ENCODE measurements at places on chromosomes 1 and 21.

- no peak for DNase-seq
These were observed 115.4 kb upstream of the HOOK1 start for GRCh38 chr1:59699227-59699847.

DNA sequence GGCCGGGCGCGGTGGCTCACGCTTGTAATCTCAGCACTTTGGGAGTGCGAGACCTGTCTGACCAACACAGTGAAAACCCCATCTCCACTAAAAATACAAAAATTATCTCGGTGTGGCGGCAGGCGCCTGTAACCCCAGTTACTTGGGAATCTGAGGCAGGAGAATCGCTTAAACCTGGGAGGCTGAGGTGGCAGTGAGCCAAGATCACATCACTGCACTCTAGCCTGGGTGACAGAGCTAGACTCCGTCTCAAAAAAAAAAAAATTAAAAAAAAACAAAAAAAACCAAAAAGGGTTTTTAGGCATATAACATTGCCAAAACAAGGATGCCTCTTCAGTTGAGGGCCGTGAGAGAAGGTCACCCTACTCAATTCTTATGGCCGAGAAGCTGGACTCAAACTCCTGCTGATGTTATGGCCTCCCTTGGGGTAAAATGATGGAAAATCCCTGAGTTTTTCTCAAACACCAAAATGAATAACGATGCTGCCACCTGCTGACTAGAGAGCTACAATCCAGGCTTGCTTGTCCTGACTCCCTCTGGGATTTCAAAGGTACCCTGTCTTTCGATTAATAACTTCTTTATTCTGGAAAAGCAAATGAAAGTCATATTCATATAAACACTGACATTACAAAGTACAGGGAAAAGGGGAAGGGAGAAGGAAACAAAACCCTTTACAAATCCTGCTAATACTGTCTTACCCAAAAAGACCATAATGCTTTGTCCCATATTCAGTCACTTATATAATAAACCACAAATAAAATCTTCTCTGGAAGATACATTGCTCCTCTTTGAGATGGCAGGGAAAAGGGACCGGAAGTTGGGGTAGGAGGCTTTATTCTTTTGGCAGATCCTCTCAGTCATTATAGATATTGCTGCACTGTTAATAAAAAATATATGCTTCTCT, 10.7 kb downstream of the RAB42 start:
- no peak for DNase-seq

GRCh38 chr1:2205191-2205952, 10.8 kb upstream of the FAAP20 start:
- peak; percentile 90 for DNase-seq

DNA sequence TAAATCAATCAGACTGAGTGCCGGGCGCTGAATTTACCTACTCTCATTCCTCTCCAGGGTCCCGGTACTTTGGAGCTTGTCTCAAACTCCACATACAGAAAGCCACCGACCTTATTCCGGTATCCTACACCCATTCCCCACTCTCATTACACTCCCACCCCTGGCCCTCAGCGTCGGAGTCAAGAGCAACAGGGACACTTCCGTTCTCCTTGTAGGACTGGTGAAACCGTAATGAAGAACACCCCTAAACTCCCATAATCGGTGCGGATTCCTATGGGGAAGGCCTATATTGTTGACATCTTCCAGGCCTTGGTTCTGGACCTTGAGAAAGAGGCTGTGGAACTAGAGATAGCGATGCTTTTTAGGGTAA, 798 bp downstream of the ZBED6 start:
- DNase-seq: no peak

GRCh38 chr1:84687714-84688462, 2.4 kb downstream of the SSX2IP start:
- DNase-seq: no peak

DNA sequence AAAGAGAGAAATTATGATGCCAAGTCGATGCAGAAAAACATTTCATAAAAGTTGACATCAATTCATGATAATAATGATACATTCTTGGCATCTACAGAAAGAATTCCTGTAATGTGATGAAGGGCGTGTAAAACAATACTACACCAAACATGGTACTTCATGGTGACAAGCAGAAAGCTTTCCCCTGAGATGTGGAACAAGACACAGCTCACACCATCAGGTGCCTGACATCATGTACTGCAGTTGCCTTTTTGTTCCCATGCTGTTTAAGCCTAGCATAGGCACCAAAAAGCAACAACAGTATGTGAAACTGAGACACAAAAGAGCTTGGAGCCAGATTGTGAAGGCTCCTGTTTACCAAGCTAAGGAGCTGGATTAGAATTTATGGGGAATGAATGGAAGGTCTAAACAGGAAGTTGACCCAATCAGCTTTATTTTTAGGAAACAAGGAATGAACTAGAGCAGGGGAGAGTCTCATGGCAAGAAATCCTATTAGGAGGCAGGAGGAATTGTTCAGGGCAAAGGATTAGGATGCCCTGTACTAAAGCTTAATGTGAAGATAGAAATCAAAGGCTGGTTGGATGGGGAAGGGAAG, 67.2 kb downstream of the SYDE2 start:
- DNase-seq: no peak

DNA sequence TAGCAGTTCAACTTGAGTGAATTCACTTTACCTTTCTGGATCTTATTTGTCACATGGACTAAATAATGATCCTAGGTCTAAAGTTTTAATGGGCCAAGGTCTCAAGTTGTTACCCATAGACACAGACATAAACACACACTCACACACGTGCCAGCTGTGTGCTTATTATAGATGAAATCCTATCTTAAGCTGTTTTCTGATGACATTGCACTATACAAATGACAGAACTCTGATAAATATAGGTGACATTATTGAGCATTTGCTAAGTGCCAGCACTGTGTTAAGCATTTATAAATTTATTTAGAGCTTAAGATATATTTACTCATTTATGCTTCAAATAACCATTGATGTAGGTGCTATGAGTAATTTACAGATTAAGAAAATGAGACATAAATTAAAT, 474.4 kb upstream of the NR5A2 start:
- DNase-seq: no peak

- DNase-seq: no peak
These were observed 11.3 kb upstream of the RIPK4 start for GRCh38 chr21:41777951-41778815.

- DNase-seq: no peak
These were observed 64.0 kb upstream of the ZNF281 start for GRCh38 chr1:200473698-200474371.

GRCh38 chr1:104593413-104594187, 843.9 kb downstream of the AMY1C start:
- no peak for DNase-seq

DNA sequence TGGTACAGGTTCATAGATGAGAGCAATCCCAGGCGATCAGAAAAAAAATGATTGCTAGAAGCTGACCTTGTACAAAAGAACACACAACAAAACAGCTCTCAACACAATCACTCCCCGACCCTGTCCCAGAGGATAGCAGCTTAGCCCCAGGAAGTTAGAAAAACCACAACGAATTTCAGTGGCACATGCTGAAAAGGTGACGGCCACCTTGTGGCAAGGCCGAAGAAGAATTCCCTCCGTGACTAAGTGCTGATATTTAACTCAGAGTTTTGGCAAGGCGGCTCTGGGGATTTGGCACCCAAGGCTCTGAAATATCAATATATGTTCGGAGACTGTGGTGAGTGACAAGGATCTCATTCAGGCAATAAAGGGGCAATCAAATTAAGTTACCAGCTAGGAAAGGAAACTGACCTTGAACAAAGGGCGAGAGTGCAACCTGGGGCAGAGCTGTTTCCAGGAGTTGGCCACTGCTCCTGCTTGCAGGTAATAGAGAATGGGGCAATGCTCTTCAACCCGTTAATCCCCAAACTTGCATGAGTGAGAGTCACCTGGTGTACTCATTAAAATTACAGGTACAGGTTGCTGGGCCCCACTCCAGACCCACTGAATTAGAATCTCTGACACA, 96.2 kb downstream of the BEND5 start:
- DNase-seq: no peak

DNA sequence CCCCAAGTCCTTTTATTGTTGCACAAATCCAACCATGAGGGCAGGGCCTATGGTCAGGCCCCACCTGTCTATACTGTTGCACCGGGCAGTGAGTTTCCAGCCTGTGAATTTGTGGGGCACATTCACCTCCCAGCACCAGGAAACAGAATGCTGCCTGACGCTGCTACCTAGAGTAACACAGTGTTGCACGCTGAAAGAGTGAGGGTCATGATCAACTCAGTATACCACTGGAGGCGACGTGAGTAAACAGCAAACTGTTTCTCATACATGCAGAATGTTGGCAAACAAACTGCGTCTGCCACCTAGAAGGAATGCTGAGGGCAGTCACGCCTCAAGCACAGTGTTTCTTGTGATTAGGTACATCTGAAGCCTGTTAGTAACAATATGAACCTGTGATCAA, 13.4 kb upstream of the LRRC47 start:
- DNase-seq: no peak

DNA sequence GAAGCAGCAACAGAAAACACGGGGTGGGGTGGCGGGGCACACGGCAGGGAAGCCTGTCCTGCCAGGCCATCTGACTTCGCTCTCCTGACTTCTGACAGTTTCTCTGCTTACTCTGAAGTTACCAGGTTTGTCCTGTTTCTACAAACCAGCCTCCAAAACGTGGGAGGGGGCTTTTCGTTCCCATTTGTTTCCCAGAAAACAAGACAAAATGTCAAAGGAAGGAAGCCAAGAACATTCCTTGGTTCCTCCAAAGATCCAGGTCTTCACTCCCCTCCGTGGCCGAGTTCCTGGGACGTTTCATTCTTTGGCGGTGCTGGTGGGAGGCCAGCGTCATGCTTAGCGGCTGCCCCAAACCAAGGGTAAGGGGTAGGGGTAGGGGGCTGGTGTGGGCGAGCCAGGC, 49.6 kb downstream of the MEGF6 start:
- DNase-seq: no peak

- DNase-seq: no peak
These were observed 29.7 kb downstream of the PBX1 start for GRCh38 chr1:164588516-164589341.

GRCh38 chr21:46608672-46609111, 3.8 kb upstream of the S100B start:
- DNase-seq: no peak

DNA sequence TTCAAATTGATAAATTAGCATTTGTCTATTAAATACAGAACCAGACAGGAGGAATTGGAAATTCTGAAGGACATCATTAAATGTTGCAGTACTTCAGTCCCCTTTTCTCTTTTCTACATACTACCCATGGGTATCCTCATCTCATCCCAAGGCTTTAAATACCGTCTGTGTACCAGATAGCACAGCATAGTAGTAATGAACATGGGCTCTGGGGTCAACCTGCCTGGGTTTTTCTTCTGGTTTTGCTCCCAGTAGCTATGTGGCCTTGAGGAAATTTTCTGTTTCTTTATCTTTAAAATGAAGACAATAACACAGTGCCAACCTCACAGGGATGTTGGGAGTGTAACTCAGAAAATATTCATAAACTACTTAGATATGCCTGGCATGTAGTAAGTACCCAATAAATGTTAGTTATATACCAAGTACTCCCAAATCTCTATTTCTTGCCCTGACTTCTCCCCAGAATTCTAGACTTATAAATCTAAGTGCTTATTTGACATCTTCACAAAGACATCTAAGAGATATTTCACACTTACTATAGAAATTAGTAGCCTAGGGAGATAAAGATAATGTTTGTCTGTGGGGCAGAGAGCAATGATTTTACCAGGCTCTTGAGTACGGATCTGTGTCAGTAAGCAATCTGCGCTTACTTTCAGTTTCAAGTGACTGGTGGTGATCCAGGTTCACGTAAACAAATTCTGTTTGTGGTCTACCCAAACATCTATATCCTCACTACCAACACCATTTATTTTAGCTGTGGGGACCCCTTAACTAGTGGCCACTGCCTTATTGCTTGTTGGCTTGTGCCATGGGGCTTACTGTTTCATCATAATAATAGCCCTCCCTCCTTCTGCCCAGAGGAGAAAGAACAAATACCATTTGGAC, 37.3 kb downstream of the VANGL2 start:
- DNase-seq: no peak

DNA sequence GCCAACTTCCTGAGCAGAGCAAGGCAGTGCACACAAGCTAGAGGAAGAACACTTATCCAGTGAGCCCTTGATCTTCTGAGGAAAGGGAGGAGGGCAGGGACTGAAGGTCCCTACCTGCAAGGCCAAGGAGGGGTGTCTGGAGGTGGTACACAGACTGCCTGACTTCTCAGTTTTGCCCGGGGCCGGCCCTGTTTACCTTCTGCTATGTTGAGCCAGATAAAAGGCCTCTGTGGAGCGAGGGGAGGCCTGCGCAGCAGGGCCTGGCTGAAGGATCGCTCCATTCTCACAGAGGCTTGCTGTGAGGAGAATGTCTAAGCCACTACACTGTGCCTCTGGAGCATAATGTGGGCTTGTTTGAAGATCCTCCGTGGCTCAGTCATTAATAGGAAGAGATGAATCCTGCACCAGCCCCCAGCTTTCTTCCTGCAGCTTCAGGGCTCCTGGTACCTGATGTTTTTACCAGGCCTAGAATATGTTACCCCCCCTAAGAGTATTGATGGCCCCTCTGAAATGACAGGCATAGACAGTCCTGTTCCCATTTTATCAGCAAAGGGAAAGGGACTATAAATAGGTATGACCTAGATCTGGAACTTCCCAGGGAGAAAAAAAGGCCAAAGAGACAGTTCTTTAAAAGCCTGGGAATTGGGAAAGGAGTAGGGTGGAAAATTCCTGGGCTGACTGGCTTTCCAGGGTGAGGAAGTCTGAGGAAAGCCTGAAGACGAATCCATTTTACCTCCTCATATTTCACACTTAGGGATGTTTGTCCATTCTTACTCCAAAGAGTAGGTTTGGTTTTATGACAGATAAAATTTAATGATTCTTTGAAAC, 4.7 kb downstream of the POGK start:
- DNase-seq: no peak

DNA sequence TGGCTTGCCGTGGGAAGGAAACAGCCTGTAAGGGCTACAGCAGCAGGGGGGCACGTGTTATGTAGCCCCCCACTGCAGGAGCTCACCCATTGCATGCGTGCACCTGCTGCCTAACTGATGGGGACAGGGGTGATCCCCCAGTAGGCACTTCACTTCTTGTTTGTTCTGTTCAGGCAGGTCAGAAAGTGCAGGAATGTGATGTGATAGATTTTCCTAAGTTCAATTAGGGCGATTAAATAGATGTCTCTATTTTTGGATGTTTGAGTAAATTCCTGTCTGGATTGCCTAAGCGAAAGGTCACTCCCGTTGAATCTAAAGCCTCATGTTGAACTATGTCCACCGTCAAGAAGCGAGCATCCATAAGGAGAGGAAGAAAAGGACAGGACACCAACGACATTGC, 78.8 kb upstream of the LPGAT1 start:
- DNase-seq: no peak

- peak; percentile 53 for DNase-seq
These were observed 594 bp upstream of the PANK4 start for GRCh38 chr1:2526824-2527555.
